ENCODE measurements at places on chromosomes 11 and 22. TPM values are rescaled to one million over a fixed set of nuclear protein-coding genes. Genes with fewer than 3 reads are reported as not detected.

- DNase-seq, result no peak
Observed at GRCh38 chr11:125404157-125404810, 91.8 kb downstream of the FEZ1 start.

DNA sequence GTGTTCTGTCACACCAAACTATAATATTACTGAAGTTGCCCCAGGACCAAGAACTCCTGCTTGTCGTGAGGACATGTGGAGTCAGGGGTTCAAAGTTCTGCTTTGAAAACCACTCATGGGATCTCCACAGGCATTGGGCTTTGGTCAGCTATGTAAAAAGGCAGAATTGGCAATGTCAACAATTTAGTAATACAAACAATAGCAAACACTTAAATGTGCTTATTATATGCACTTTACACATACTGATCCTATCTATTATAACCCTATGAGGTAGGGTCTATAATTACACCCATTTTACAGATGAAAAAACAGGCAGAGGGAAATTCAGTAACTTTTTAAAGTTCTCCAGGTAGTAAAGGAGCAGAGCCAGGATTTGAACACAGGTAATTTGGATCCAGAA is 94.6 kb downstream of the CCDC83 start:
- DNase-seq, result no peak

GRCh38 chr11:111265421-111265820 is 19.9 kb downstream of the POU2AF2 start:
- DNase-seq, result no peak

DNA sequence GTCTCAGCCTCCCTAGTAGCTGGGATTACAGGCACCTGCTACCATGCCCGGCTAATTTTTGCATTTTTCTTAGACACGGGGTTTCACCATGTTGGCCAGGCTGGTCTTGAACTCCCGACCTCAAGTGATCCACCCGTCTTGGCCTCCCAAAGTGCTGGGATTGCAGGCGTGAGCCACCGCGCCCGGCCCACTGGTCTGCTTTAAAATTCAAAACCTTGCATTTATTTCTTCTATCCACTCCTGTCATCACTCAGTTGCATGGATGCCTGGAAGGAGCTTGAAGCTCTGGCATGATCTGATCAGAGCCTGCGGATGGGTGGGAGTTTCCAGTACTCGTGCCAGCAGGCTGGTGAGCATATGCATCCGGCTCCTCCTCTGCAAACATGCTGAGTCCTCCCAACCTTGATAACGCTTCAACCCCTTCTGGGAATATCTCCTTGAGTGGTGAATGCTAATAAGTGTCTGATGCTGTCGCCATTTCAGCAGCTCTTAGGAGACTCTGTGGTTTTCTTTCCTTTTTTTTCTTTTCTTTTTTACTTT is 39.6 kb downstream of the UBASH3B start:
- DNase-seq, result no peak

GRCh38 chr11:12764187-12764914 is 90.1 kb downstream of the TEAD1 start:
- no peak for DNase-seq

DNA sequence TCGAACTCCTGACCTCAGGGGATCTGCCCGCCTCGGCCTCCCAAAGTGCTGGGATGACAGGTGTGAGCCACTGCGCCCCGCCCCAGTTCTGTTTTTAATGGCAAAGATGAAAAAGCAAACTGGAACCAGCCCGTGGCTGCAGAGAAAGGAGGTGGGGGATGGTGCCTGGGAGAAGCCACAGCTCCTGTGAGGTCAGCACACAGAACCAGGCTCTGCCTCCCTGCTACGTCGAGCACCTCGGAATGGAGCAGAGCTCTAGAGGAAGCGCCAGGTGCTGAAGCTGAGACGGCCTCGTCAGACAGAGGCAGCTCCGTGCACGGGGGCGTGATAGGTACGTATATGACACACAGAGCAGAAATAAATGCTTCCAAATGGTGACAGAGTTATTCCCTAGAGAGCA is 8.5 kb downstream of the DRD4 start:
- no peak for DNase-seq

DNA sequence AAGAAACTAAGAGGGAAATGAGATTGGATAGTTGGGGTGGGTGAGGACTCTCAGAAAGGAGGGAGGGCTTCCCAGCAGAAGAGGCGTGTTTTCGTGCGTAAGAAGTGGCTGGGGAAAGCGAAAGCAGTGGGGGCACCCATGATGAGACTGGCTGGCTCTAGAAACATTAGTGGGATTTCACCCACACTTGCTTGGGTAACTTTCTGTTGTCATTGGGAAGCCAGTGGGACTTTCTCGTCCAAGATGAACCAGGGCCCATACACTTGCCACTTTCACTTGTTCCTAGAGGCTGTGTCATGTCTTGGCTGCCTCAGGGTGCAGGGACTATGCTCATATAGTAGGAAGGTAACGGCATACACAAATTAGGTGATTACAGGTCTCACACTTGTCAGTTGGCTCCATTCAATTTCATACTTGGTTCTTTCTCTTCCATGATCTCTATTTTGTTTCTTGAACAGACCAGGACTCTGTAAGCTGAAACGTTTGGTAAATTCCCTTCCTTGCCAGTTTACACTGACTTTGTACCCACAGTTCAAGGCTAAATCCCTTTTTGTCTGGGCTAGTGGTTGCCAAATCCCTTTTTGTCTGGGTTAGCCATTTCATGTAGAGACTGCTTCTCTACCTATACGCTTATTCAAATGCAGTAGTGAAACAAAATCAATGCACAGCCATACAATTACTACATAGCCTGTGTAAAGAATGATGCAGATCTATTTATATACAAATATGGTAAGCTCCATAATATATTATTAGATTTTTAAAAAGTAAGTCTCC is 42.0 kb upstream of the CXCR5 start:
- no peak for DNase-seq

GRCh38 chr11:69157156-69157821 is 1.6 kb downstream of the SMIM38 start:
- no peak for DNase-seq

GRCh38 chr11:13318498-13319295 is 41.1 kb downstream of the BMAL1 start:
- DNase-seq, result no peak

DNA sequence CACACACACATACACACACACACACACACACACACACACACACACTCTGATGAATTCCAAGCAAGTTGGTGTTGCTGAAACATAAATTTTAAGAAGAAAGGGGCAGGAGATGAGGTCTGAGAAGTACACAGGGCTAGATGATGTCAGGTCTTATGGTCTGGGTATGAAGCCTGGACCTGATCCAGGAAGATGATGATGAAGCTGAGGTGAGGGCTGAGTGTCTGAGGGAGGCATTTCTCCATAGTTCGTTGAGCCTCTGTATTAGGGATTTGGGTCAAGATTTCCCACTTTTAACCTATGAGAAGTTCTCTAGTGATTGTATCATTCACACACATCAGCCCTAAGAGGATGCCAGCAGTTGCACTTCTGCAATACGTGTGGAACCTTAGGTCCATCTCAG is 32.6 kb downstream of the KREMEN1 start:
- no peak for DNase-seq

- no peak for DNase-seq
Observed at GRCh38 chr11:134153147-134153905, 70.4 kb downstream of the NCAPD3 start.

- peak; percentile 44 for DNase-seq
Observed at GRCh38 chr11:61022311-61023085, 51.0 kb downstream of the CD6 start.

GRCh38 chr22:38874529-38875222 is 2.7 kb upstream of the CBX6 start:
- DNase-seq, result no peak

GRCh38 chr11:67311556-67312082 is 8.3 kb downstream of the SSH3 start:
- no peak for DNase-seq

DNA sequence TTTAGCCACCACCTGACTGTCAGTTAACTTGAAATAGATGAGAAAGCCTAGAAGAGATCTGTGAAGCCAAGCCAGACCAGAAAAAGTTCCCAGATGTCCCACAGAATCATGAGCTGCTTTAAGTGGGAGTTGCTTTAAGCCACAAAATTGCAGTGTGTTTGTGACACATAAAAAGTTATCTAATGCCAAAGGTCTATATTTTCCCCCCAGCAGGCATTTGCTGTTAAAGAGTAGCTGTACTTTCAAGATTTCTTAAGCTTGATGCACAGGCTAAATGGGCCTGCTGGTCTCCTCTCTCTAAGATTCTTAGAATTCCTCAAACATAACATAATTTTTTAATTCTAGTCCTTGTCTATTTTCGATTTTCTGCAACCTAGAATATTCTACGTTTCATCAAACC is 825.7 kb downstream of the FAM181B start:
- no peak for DNase-seq

DNA sequence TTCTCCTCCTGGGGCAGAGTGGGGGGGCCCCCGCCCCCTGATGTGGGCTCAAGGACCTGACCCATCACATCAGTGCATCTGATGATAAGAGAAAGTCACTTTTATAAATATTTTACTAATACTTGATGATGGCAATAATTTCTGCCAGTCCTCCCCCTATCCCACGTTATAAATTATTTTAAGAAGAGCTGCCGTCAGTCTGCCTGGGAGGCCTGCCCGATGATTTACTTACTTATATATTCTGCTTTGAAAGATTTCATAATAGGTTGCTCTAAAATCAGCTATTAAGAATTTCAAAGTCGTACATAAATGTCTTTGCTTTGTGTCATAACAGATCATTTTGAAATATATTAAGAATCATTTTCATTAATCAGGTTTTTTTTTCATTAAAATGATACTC is 58.8 kb downstream of the MYO18B start:
- DNase-seq, result no peak

DNA sequence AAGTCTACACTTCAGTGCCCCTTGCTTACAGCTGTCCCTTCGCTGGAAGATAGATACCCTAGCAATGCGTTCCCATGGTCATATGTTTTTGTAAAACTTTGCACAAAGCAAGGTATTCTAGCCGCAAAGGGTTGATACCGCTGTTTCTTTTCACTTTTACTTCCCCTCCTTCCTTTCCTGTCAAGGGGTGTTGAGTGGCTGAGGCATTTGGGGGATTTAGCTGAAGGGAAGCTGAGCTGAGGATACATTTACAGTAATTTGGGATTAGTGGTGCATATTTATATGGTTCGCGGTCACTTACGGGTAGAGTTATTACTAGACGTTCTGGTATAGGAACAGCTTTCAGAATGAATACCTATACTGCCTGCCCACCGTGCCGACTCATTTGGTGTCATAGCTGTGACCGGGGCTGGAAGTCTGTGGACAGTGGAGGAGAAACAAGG is 86.9 kb upstream of the WNT11 start:
- no peak for DNase-seq

DNA sequence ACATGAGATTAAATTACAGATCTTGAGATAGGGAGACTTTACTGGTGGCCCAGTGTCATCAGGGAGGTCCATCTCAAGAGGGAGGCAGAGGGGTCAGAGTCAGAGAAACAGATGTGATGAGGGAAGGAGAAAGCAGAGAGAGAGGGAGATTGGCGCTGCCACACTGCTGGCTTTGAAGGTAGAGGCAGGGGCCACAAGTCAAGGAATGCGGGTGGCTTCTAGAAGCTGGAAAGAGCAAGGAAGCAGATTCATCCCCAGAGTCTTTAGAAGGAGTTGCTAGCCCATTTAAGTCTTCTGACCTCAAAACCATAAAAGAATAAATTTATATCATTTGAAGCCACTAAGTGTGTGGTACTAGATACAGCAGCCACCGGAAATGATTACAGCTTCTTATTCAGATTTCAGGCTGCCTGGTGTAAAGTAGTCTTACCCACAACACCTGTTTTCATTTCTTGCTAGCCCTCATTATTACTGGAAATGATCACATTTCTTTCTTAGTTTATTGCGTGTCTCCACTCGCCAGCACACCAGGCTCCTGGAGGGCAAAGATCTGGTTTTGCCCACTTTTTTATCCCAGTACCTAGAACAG is 12.6 kb upstream of the SERPINH1 start:
- DNase-seq, result no peak

GRCh38 chr11:17983569-17983968 is 29.3 kb downstream of the SERGEF start:
- no peak for DNase-seq

- DNase-seq, result no peak
Observed at GRCh38 chr11:127925475-127925874, 661.9 kb downstream of the ETS1 start.

- DNase-seq, result no peak
Observed at GRCh38 chr11:127000291-127000968, at the start of gene KIRREL3. Gene KIRREL3, minus strand, starts transcription at chr11:127000770.

DNA sequence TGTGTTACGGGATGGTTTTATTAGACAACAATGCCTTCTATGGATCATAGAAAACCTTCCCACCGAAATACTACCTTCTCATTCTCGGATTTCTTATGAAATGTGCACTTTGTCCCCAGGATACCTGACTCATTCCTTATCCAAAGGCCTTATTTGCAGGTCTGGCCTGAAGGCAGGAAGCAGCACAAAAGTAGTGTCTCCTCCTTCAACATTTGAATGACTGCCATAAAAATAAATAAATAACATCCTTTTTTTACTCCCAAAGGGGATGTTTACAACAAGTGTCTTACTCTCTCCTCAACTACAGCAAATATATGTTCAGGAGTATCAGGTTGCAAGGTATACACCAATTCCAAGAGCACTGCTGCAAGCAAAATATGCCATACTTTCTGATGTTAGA is 41.6 kb upstream of the PAK1 start:
- DNase-seq, result no peak

NEFH gene
- 1.8 TPM for total RNA-seq

DNAJB13 gene
- 0.47 TPM for total RNA-seq

SCYL1 gene
- 74.9 TPM for total RNA-seq

APOBEC3B gene
- total RNA-seq, result 7.2 TPM

LMNTD2 gene
- total RNA-seq, result 2.7 TPM

SCGB1D2 gene
- not detected for total RNA-seq

COPB1 gene
- 91.2 TPM for total RNA-seq
